ENCODE measurements at places on chromosomes 13 and 19. TPM values are rescaled to one million over a fixed set of nuclear protein-coding genes. Genes with fewer than 3 reads are reported as not detected.

The SLC25A41 gene
- total RNA-seq, result 0.52 TPM

The LIG1 gene
- 14.6 TPM for total RNA-seq

The ZSCAN4 gene
- total RNA-seq, result not detected

The TPP2 gene
- total RNA-seq, result 45.4 TPM

The CEACAM4 gene
- 1.0 TPM for total RNA-seq

The KIR2DL3 gene
- not detected for total RNA-seq

The SIGLEC12 gene
- not detected for total RNA-seq

The PIK3R2 gene
- total RNA-seq, result 11.5 TPM

The STXBP2 gene
- total RNA-seq, result 2.6 TPM

The PRR20C gene
- not detected for total RNA-seq

The SPINT2 gene
- total RNA-seq, result 1.6 TPM

The EHD2 gene
- total RNA-seq, result 63.2 TPM

The KLC3 gene
- total RNA-seq, result 0.52 TPM

The KLK12 gene
- not detected for total RNA-seq

The THSD8 gene
- total RNA-seq, result not detected

The UNC13A gene
- not detected for total RNA-seq

The HAUS8 gene
- total RNA-seq, result 2.6 TPM

The CBLC gene
- not detected for total RNA-seq

The CGB8 gene
- total RNA-seq, result not detected

The SLC8A2 gene
- total RNA-seq, result under 0.01 TPM

The SULT2A1 gene
- total RNA-seq, result not detected

The MATK gene
- total RNA-seq, result 0.52 TPM

The NLRP5 gene
- total RNA-seq, result not detected

The ZNF296 gene
- not detected for total RNA-seq

The QPCTL gene
- total RNA-seq, result 2.6 TPM

The FPR2 gene
- 4.2 TPM for total RNA-seq

The CILP2 gene
- 11.0 TPM for total RNA-seq

The URAD gene
- total RNA-seq, result not detected

The THOP1 gene
- 34.4 TPM for total RNA-seq

The DACT3 gene
- 7.3 TPM for total RNA-seq

The KIR3DL2 gene
- total RNA-seq, result not detected

The IGFL1 gene
- total RNA-seq, result not detected

The ZNF226 gene
- total RNA-seq, result 15.7 TPM

The MIA gene
- 2.1 TPM for total RNA-seq

The S1PR2 gene
- total RNA-seq, result 9.9 TPM
